ENCODE measurements at places on chromosomes 1 and 21.

- DNase-seq: no peak
Observed at GRCh38 chr1:233269656-233270055, 25.9 kb downstream of the PCNX2 start.

DNA sequence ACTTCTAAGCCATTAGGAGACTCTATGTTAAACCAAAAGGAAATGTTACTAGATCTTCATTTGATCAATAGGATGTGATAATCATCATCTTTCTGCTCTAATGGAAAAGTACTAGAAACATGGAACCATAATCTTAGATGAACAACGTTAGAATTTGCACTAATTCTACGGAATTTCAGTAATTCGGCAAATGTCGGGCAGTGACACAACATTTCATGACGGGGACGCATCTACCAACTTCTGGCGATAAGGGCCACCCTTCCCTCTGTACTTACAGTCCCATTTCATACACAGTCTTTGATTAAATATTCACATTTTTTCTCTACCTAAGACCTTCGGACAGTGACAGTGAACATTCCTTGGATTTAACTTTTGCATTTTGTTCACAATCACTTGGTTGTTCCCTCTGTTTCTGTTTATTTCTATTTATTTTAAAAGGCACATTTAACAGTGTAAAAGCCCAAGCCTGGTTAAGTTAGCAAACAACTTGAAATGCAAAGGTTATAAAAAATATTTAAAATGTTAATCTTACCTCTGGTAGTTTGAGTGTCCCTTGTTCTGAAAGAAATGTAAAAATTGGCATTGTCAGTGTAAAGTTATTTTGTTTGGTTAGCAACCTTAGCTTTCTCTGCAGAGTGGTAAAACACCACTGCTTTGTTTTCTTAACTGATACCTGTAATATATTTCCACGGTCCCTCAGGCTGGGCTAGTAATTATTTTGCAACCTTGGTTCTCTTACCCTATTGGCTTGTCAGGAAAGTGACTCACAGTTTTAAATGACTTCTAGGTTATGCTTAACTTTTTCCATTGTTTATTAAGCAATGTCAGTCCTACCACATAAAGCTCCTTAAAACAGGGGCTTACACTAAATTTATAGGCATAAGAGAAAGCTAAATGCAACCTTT lies 276.9 kb downstream of the VAV3 start:
- DNase-seq: no peak

GRCh38 chr1:225897595-225898514 lies 8.9 kb upstream of the LEFTY1 start:
- no peak for DNase-seq

DNA sequence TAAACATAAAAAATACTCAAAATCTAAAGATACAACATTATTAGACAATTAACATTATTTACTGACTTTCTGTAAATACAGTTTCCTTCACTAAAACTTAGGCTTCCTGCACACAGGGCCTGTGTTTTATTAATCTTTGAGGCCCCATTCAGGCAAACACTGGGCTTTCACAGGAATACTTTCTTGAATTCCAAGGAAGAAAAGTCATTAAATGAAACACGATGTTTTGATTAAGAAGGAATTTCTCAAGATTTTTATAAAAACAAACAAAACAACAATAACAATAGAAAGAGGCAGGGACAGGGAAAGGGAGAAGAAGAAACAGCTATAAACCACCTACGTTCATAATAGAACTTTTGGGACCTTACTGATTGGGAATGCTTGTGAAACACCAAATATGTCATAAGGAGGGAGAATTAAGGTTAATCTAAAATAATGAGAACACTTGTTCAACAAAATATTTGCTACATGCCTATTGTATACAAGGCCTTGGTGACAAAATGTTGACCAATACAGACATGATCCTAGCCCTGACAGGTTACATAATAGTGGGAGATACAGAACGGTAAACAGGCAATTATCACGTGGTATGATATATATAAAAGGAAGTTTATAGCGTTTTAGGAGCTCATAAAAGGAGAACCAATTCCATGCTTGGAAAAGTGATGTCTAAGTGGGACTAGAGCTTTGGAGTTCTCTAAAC lies 3.6 kb downstream of the DDAH1 start:
- DNase-seq: no peak

GRCh38 chr1:100952104-100952745 lies 56.3 kb downstream of the SLC30A7 start:
- DNase-seq: no peak

GRCh38 chr1:6868660-6869380 lies 83.6 kb downstream of the CAMTA1 start:
- no peak for DNase-seq

- DNase-seq: no peak
Observed at GRCh38 chr1:225228871-225229303, 199.0 kb downstream of the LBR start.

DNA sequence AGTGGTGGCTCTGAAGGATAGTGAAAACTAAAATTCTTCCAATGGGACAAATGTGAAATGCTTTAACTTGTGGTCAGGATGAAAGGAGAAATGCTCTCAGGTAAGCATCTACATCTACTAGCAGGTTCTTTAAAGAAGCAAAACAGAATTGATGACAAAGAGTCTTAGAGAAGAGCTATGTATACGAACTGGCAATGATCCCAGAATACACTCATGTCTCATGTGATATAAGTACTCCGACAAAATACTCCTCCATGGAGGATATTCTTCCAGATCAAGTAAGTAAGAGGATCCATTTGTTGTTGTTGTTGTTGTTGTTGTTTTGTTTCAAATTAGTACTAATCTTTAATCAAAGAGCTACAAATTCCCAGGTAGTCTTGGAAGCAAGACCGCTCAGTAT lies 174.0 kb upstream of the ATP1B1 start:
- DNase-seq: no peak

- DNase-seq: no peak
Observed at GRCh38 chr1:186511761-186512637, 51.1 kb upstream of the PDC start.

DNA sequence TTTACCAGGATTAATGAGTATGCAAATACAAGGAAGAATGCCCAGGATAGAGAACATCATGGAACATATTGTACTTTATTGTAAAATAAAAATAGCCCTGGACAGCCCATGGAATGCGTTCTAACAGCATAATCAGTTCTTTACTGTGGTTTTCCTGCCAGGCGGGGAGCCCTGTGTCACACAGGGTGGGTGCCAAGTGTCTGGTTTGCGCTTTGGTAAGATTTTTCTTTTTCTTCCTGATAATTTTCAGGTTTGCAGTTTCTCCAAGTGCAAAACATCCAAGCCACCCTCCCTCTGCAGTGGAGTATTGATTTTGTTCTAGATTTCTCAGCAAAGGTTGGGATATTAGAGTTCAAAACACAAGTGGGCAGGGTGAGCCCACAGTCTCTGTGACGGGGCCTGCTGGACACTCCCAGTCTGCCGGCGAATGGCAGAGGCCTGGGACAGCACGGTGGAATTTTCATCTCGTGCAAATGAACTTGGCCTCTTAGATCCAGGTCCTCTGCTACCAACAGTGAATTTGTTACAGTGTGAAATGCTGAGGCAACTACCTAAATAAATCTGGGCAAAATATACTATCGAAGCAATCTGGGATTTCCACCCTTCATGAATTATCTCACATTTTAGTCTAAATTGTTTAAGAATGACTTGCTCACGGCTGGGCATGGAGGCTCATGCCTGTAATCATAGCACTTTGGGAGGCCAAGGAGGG lies 15.6 kb upstream of the KCNJ15 start:
- no peak for DNase-seq

GRCh38 chr1:158176399-158176798 lies 4.3 kb upstream of the CD1D start:
- no peak for DNase-seq

- no peak for DNase-seq
Observed at GRCh38 chr1:33302325-33302724, 18.6 kb downstream of the A3GALT2 start.

DNA sequence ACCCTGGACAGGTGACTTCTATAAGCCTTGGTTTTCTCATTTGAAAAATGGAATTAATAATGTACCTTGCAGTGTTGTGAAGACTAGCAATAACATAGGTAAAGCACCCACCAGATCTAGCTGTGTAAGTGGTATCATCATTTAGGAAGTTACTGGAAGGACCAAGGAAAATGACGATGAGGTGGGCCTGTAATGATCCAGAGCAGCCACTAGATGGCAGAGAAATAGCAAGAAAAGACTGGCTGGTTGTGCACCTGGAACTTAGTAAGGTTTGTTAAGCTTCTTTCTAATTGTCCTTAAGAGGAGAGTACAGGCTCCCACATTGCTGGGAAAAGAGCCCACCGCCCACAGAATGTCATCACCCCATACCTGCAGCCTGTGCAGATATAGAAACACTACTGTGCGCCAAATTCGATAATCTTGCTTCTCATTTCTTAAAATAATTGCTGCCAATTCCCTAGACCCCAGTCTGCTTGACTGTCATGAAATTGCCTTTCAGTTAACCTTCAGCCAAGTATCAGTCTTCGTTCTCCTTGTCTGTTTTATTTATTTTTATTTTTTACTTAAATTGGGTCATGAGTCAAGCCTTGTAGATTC lies 37.2 kb downstream of the WNT4 start:
- no peak for DNase-seq

DNA sequence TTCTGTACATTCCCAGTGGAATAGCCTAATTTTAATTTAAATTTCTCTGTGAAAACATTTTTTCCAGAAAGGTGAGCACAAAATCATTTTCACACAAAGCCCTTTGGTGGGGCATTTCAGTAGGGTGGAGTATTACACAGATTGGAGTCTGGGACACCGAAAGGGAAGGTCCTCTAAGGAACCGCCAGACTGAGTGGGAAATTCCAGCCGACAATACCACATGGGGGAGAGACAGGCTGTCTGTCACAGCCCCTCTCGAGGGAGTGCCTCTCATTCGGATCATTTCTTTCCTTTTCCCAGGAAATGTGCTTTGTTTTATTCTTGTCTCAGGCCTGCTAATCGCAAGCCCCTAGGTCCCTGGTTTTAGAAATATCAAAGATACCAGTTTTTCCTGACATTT lies 150.6 kb upstream of the HOOK1 start:
- DNase-seq: no peak

- DNase-seq: no peak
Observed at GRCh38 chr1:242147096-242147976, 148.4 kb upstream of the MAP1LC3C start.

DNA sequence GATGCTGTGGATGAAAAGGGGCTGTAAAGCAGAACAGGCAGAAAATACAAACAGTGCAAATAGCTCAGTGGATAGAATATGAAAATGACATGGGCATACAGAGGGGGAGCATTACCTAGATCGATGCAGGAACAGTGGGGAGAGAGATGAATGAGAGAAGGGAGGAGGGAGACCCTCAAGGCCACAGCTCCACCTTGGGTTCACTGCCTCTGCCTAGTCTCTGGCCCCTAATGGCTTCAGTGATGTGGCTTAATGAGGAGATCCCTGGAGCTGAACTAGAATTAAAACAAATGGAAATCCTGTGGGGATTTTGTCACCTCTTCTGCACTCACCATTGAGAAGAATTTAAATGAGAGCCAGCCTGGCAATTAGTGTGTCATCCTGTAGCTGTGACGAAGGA lies 165.0 kb downstream of the TNR start:
- no peak for DNase-seq

DNA sequence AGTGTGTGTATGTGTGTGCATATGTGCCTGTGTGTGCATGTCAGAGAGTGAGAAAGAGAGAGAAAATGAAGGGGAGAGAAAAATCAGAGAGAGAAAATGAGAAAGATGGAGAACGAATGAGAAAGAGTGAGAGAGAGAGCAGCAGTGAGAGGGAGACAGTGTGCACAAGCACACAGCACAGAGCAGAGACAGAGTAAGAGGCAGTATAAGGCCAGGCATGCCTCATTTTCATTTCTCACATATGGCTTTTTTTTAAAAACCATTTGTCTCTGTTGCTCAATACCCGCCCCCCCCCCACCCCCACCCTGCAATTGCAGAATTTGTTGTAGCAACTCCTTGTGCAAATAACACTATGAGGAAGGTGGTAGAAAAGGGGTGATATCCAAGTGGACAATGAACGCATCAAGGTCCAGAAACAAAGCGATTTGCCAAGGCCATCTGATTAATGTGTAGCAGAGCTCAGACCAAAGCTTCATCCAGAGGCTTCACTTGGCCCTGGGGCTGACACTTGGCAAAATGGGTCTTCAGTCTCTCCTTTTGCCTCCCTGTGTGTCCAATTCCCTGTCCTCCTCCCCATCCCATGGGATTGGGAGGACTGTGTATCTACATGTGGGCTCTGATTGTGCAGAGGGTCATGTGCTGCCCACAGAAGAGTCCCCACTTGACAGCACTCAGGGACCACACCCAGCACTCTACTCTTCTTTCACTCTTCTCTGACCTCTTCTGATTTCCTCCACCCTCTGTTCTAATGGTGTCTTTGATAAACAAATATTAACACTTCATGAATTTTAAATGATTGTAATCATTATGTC lies 38.9 kb upstream of the HSD3B1 start:
- no peak for DNase-seq

- no peak for DNase-seq
Observed at GRCh38 chr1:44265656-44266358, 52.5 kb downstream of the DMAP1 start.

GRCh38 chr1:62796221-62796620 lies 12.3 kb downstream of the ATG4C start:
- DNase-seq: no peak

DNA sequence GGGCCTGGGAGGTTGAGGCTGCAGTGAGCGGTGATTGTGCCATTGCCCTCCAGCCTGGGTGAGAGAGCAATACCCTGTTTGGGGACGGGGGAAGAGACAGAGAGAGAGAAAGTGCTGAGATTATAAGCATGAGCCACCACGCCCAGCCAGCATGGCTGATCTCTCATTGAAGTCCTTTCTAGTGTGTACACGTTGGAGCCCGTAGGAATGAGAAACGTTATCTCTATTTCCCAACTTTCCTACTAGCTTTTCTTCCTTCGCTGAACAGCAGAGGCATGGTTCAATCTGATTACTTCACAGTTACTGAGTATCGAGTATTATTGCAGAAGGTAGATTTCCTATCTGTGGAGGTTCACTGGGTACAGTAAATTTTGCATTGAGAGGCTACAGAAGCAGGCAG lies 4.5 kb downstream of the PEX14 start:
- no peak for DNase-seq

- no peak for DNase-seq
Observed at GRCh38 chr1:204170494-204171155, 4.5 kb upstream of the REN start.

- no peak for DNase-seq
Observed at GRCh38 chr1:41673378-41673777, 188.9 kb upstream of the EDN2 start.

- no peak for DNase-seq
Observed at GRCh38 chr1:36855699-36856494, 178.4 kb downstream of the GRIK3 start.

- DNase-seq: no peak
Observed at GRCh38 chr1:37915476-37916093, 31.3 kb downstream of the INPP5B start.

DNA sequence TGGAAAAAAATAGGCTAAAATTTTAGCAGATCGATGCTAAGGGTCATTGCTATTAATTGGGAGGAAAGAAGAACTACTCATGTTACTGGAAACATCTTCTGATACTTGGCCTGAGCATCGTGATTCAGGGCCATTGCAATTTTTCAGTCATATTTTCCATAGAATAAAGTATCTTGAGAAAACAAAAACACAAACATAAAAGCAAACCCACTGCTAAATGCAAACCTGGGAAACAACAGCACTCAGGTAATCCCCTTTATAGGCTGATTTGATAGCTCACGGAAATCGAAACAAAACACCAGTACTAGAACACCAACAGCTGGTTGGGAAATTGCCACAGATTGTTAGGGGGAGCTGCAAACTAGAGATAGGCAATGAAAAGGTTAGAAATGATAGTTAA lies 172.9 kb upstream of the ESRRG start:
- DNase-seq: no peak

All from GOT3 (cell line).